ENCODE measurements at places on chromosomes 13 and 19. TPM values are rescaled to one million over a fixed set of nuclear protein-coding genes. Genes with fewer than 3 reads are reported as not detected.

FFAR2 gene
- total RNA-seq = not detected

ZNF766 gene
- total RNA-seq = 37.7 TPM

ZNF134 gene
- total RNA-seq = 17.0 TPM

IL11 gene
- total RNA-seq = not detected

ZNF723 gene
- not detected for total RNA-seq

TNFRSF19 gene
- total RNA-seq = 2.3 TPM

CYP4F2 gene
- not detected for total RNA-seq

AP2S1 gene
- 329 TPM for total RNA-seq

LIG1 gene
- total RNA-seq = 146 TPM

ZNF66 gene
- 0.35 TPM for total RNA-seq

ZNF763 gene
- 7.0 TPM for total RNA-seq

CELF5 gene
- total RNA-seq = not detected

EFNA2 gene
- not detected for total RNA-seq

ITGBL1 gene
- total RNA-seq = not detected

CLEC17A gene
- total RNA-seq = not detected

SERPINE3 gene
- not detected for total RNA-seq

BIVM gene
- 40.5 TPM for total RNA-seq

FUT1 gene
- 2.9 TPM for total RNA-seq

GCDH gene
- total RNA-seq = 66.1 TPM

SLC15A1 gene
- total RNA-seq = not detected

ENOX1 gene
- not detected for total RNA-seq

NAPSA gene
- 0.61 TPM for total RNA-seq

CERS1 gene
- 7.7 TPM for total RNA-seq

OR7A5 gene
- total RNA-seq = not detected

MAST1 gene
- total RNA-seq = 1.8 TPM

ZNF285 gene
- 3.6 TPM for total RNA-seq

Data from Caki2 (cell line).